ENCODE measurements at places on chromosomes 13 and 19. TPM values are rescaled to one million over a fixed set of nuclear protein-coding genes. Genes with fewer than 3 reads are reported as not detected.

- no peak for DNase-seq
Observed at GRCh38 chr13:113991191-113991669, 17.4 kb upstream of the C13orf46 start.

GRCh38 chr19:40626918-40627317 is 25.7 kb downstream of the LTBP4 start:
- no peak for DNase-seq

DNA sequence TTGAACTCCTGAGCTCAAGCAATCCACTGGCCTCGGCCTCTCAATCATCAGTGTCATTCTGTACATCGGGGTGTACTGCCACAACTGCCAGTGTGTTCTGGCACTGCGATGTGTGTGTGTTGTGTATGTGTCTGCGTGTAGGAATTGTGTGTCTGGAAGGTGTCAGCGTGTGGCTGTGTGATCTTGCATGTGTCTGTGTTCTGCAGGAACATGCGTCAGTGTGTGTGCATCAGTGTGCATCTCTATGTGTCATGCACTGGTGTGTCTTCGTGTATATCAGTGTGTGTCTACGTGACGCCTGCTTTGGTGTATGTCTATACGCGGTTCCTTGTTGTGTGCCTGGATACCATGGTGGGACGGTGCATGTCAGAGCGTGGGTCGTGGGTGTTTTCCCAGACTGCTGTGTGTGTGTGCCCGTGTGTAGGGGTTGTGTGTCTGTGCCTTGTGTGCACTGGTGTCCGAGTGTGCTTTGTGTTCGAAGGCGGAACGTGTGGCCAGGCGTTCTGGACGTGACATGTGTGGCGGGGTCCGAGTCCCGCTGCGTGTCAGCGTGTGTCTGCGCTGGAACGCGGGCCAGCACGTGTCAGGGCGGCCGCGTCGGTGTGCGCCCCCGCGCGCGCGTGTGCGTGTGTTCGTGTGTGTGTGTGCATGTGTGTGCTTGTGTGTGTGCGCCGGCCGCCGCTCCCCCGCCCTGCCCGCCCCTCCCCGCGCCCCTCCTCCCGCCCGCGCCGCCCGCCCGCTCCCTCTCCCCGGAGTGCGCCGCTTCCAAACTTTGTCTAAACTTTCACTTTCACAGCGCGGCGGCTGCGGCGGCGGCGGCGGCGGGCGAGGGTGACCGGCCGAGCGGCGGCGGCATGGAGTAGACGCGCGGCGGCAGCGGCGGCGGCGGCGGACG is at the start of gene NFIX:
Gene NFIX (plus strand): TSS at position 775 of the 895 bp plus-strand sequence. CDS start 363 bp downstream, outside the sequence.
- DNase-seq: peak; percentile 70

DNA sequence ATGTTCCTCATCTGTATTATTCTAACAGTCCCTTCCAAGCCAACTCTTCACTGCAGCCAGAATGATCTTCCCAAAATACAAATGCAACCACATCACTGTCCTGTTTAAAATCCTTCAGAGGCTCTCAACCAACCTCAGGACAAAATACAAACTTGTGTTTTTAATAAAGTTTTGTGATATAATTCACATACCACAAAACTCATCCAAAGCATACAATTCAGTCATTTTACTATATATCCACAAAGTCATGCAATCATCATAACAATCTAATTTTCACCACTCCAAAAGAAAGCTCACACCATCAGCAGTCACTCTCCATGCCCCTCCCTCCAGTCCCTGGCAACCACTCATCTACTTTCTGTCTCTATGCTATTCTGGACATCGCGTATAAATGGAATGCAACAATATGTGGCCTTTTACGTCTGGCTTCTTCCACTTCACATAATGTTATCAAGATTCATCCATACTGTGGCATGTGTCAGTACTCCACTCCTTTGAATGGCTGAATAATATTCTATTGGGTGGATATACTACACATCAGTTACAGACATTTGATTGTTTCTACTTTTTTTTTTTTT is 81.7 kb upstream of the DOCK9 start:
- DNase-seq: no peak

DNA sequence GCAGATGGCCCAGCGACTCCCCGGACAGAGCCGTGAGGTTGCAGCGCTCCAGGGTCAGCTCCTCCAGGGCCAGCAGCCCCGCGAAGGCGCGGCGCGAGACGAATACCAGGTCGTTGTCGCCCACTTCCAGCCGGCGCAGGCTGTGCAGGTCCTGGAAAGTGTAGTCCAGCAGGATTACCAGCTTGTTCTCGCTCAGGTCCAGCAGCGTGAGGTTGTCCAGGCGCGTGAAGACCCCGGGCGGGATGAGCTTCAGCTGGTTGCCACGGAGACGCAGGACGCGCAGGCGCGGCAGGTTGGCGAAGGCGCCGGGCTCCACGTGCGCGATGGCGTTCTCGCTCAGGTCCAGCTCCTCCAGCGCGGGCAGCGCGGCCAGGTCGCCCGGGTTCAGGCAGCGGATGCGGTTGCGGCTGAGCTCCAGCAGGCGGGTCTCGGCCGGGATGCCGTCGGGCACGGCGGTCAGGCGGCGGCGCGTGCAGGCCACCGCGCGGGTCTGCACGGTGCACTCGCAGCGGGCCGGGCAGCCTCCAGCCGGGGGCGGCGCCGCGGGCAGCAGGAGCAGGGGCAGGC is 9.3 kb upstream of the PEAK3 start:
- no peak for DNase-seq

- DNase-seq: no peak
Observed at GRCh38 chr13:100942742-100943141, 268.1 kb upstream of the TMTC4 start.

DNA sequence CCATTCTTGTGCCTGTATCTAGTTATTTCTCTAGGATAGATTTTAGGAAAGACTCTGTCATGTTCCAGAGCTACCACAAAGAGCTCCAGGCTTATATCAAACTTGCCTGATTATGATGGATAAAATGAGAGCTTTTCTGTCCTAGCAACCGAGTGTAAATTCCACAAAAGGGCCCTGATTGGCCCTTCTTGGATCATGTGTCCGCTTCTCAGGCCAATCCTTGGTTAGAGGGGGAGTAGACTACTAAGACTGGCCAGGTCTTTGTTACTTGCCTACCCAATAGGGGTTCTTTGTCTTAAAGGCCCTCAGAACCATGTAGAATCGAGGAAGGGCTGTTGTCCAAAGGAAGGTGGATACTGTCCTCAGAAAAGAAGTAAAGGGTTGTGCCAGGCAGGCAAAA is 2.4 kb downstream of the DHX34 start:
- DNase-seq: no peak

GRCh38 chr13:36108954-36109353 is 22.2 kb downstream of the DCLK1 start:
- no peak for DNase-seq

GRCh38 chr19:18731562-18732008 is 48.1 kb downstream of the CRTC1 start:
- DNase-seq: no peak

- peak; percentile 38 for DNase-seq
Observed at GRCh38 chr19:16541526-16542044, 652 bp downstream of the CHERP start.

DNA sequence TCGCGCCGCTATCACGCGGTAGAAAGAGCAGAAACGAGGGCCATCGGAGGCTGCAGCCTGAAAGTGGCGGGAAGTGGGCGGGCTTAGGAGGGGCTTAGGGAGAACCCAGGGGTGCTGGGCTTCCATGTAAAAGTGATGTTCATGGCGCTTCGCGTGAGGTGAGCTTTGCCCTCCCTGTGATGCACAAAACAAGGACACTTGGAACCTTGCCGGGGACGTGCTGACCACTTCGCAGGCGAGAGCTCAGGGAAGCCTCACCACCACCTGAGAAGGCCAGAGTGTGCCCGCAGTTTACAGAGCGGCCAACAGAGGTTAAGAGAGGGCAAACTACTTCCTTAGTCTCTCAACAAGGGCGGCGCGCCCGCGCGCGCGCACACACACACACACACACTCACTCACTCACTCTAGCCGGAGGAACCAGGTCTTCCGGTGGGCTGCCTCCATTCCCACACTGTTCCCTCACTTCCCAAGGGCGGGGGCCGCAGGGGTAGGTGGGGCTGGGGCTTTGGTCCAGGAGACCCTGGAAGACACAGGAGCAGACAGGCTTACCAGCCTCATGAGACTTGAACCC is 651 bp downstream of the GAPDHS start:
- DNase-seq: peak; percentile 67

GRCh38 chr19:38073841-38074685 is 150.0 kb downstream of the DPF1 start:
- DNase-seq: no peak

DNA sequence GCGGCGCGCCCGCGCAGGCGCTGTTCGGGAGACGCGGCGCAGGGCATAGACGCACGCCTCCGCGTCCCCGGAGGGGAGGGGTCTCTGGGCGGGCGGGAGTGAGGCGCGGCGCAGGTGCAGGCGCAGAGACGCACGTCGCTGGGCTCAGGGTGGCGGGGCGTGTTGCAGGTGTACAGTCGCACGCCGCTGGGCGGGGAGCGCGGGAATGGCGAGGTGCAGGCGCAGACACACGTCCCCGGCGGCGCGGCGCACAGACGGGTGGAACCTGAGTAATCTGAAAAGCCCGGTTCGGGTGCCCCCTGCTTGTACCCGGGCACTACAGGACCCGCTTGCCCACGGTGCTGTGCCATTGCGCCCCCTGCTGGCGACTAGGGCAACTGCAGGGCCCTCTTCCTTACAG is 44.7 kb downstream of the PLPP2 start:
- DNase-seq: no peak

DNA sequence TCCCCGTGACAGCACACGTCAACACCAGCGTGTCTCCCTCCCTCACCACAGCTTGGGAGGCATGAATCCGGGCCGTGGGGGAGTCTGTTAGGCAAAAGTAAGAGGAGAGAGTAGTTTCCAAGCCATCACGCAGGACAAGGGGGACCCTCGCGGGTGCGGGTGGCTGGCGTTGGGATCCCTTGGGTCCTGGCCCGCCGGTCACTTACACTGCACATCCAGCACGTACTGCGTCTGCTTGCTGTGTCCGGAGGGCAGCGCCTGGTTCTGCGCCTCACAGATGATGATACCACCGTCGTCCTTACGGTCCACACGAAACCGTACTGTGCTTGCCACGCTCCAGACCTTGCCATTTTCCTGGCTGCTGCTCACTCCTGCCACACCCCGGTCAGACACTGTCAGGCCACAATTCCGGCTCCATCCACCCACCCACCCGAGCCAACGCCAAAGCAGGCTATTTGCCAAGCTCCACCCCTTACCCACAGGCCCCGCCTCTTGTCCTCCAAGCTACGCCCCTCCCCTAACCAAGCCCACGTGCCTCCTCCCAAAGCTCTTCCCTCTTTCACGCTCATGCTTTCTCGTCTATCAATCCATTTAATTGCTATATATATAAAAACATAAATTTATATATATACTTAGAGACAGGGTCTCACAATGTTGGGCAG is 6.6 kb upstream of the ZNF428 start:
- DNase-seq: peak; percentile 54

DNA sequence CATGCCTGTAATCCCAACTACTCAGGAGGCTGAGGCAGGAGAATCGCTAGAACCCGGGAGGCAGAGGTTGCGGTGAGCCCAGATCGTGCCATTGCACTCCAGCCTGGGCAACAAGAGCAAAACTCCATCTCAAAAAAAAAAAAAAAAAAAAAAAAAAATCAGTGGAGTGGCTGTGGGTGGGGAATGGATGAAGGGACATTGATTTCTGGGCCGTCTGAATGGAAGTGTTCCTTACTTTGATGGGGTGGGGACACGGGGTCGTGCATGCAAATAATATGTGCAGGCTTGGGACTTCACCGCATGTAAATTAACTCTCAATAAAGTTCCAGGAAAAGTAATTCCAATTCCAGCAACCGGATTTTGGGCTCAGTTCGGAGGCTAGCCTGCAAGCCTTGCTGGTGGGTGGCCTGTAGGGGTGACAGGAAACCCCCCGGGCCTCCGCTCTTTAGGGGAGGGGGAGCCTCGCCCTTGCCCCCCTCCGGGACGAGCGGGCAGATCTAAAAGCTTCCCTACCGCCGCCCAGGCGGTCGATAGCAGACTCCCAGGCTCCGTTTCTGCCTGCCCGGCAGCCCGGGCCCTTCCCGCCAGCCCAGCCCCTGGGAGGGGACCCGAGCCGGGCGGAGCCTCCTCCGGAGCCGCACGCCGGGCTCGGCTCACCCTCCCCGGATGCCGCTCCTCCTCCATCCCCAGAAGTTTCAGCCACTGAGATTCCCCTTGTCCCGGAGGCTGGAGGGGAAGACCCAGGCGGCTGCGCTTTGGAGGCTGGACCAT is 48.0 kb upstream of the ADGRE5 start:
- peak; percentile 24 for DNase-seq

DNA sequence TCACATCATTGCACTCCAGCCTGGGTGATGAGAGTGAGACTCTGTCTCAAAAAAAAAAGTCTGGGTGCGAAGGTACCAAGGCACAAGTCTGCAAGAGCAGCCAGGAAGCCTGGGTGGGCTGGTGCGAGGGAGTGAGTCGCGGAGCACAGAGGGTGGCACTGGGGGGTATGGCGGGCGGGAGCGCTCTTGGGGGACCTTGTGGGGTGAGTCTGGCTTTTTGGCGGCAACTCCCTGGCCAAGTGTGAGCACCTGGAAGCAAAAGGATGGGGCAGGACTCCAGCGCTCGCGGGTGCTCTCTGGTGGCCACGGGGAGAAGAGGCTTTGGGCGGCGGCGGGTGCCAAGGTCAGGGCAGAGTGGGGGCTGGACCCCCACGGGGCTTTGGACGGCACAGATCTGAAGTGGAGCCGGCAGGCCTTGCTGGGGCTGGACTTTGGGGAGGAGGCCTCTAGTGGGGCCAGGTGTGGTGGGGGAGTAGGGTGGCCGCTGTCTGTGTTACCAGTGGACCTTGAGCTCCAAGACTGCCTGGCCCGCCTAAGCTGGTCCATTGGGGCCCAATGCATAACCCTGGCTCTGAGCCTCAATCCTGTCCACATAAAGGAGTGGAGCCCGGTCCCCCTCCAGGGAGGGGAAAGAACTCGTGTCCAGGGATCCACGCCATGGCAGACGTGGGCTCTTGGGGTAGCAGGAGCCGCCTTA is 1.6 kb downstream of the P2RY11 start:
- DNase-seq: peak; percentile 70

DNA sequence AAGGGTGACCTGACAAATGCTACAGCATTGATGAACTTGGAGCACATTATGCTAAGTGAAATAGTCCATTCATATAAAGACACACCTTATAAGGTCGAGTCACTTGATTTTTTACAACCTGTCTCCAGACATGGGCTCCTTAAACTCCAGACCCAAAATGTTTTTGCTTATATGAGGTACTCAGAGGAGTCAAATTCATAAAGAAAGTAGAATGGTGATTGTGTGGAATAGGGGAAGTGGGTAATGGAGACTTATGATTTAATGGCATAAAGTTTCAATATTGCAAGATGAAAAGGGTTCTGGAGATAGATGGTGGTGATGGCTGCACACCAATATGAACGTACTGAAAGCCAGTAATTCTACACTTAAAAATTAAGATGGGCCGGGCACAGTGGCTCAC is 59.3 kb downstream of the ZNF627 start:
- no peak for DNase-seq

DNA sequence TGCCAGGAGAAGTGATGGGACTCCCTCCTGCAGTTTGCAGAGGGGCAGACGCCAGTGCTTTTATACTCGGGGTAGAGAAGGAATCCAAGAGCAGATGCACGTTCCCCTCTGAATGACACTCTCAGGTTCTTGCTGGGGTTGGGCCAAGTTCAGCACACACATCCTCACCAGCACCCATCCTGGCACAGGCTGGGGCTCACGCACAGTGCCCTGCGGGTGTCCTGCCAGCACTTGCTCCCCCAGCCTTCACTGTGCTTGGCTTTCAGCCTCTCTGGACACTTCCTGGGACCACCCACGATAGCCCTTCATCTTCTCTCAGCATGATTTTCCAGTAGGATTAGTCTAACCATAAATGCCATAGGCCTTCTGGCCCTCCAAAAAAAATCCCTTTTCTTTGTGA is 158.6 kb downstream of the ZNF536 start:
- DNase-seq: no peak

Gene GIPC3
- total RNA-seq: 0.29 TPM

Gene OSCAR
- 0.17 TPM for total RNA-seq

Gene GPR4
- total RNA-seq: not detected

Gene KDELR1
- 83.8 TPM for total RNA-seq

Gene SPIB
- total RNA-seq: 0.36 TPM

Gene ZNF45
- 5.4 TPM for total RNA-seq

Gene TRIM13
- 15.5 TPM for total RNA-seq

All from activated naive CD4-positive, alpha-beta T cell treated with anti-CD3 and anti-CD28 coated beads for 36 hours (primary cell).